ENCODE measurements at places on chromosomes 2 and 18.

DNA sequence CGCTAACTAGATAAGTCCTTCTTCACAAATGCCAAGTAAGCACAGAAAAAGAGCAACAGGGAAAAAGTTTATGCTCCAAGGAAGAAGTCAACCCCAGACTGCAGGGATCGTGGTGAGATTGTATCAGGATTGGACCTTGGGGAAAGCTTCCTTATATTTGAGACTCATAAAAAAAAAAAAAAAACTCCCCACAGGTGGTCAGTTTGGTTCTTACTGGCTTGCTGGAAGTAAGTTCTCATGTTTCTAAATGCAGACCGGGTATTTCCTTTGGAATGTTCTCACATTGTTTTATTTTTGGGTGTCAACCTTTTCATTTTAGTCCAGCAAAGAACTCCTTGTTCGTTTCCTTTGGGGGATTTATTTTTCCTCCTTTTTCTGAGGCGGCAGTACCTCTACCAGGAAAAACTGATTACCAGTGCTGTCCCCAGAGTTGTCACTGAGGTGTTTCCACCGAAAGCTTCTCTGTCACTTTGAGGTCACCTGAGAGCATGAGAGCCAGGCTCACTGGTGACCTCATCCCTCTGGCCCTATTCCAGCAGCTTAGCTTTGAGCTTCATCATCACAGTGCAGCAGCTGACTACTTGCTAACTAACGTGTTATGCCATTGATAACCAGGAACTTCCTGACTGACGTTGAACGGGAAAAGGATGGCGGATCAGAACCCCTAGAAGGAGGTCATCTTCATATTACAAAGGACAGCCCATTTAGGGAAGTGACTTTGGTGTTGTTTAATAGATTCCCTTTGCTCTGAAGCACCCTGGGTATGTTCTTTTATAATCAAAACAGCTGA lies 16.8 kb upstream of the ATP8B1 start:
- peak; percentile 97 for DNase-seq

DNA sequence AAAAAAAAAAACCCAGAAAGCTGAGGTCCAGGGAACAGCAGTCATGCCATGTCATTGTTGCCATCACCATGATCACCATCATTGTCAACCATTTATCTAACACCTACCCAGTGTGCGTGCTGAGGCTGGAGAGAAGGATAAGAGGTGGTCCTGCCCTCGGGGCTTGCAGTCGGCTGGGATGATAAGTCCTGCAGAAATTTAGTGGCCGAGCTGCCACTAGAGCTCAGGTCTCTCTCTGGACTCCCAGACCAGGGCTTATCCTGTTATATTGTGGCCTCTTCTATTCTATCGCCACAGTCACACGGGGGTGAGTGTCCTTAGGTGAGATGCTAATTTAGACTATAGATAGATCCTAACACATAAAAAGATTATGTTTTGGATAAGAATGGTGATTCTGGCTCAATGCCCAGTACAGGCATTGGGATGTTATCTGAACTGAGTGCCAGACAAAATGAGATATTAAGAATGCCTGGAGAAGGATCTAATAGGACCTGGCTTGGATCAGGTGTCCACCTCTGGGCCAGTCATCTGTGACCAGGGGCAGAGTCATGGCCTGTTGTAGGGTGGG lies 43.2 kb upstream of the YWHAQ start:
- DNase-seq, result no peak

DNA sequence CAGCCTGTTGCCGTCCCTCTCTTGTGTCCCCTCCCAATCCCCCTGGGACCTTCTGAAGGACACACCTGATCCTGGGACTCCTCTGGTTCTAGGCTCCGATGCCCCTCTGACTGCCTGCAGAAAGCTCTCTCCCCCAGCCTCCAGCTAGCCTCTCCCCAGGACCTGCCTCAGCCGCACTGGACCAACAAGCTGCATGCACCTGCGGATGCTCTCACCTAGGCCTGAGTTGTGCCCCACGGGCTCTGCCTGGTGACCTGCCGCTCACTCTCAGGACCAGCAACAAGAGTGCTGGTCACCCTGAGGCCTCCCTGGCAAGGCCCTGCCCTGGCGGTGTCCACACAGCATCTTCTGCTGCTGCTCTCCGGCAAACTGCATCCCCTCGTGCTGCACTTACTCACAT lies 63.0 kb downstream of the EIPR1 start:
- no peak for DNase-seq

DNA sequence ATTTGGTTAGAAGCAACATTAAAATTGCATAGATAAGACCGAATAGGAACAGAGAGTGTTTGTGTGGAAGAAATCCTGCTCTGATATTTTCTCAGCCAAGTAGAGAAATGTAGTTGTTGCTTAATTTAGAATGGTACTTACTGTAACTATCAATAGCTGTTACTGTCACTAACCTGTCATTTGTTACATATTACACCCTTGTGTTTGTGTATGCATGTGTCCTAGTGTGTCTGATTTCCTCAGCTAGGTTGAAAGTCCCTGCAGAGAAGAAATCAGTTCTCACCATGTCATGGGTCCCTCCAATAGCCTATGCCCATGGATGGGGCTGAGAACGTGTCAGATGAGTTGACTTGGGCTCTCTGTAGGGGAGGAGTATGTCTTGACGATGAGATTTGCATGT lies 94.4 kb downstream of the SPTBN1 start:
- no peak for DNase-seq

DNA sequence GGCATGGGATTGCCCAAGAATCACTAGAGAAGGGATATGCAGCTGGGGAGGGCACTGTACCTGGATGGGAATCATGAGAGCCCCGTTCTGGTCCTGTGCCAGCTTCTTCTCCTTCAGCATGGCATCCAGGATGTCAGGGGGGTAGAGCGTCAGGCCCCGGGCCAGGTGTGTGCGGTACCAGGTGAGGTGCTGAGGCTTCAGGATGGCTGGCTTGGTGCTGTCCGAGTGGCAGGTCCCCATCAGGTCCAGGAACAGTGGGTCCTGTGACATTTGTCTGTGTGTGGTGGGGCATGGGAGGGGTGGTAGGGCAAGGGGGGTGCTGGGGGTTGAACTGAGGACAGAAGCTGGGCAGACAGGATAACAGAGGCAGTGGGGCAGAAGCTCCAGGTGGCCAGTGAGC lies 13.2 kb downstream of the CFAP65 start:
- DNase-seq, result no peak

DNA sequence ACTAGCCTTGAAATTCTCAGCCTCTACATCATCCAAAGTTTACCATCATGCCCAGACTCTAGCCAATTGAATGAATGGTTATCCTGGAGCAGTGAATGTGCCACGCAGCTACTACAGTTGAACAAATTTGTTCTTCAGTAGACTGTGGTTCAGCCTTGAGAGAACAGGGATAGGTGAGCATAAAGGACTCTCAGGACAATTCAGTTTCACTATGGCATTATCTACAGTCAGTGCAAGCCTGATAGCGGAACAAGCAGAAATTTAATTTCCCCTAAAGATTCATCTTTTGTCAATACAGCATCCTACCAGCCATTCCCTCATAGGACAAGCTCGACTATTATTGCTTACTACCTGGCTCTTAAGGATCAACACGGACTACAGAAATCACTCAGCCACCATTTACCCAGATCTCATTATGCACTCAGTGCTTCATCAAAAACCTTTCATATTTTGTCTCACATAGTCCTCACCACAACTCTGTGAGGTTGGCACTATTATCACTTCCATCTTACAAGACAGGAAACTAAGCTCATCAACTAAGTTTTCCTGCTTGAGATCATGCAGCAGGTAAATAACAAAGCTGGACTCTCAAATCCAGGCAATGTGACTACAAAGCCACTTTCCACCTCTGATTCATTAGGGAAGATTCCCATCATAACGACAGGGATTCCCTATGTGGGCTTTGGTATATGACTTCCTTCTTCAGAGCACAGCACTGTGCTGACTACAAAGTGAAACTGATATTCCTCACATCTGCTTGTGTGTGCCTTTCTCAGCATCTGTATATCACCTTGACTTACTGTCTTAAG lies 181.5 kb upstream of the ACVR2A start:
- DNase-seq, result no peak
